Right lobe of liver (tissue), 6 donors: ENCODE measurements at places on chromosomes 11 and 22. TPM values are rescaled to one million over a fixed set of nuclear protein-coding genes. Genes with fewer than 3 reads are reported as not detected.

SCGB1A1 gene
- not detected for total RNA-seq

IL18 gene
- total RNA-seq = 2.9 TPM

GRCh38 chr22:20550851-20551744 lies 43.7 kb downstream of the MED15 start:
- H3K27ac ChIP-seq = peak overlapping the region; percentile 72
- no peak overlapping the region for H3K4me3 ChIP-seq
- peaks cover 17% of the 10 kb centered on the region for H3K36me3 ChIP-seq
- H3K4me1 ChIP-seq = peaks cover 27% of the 10 kb centered on the region

DNA sequence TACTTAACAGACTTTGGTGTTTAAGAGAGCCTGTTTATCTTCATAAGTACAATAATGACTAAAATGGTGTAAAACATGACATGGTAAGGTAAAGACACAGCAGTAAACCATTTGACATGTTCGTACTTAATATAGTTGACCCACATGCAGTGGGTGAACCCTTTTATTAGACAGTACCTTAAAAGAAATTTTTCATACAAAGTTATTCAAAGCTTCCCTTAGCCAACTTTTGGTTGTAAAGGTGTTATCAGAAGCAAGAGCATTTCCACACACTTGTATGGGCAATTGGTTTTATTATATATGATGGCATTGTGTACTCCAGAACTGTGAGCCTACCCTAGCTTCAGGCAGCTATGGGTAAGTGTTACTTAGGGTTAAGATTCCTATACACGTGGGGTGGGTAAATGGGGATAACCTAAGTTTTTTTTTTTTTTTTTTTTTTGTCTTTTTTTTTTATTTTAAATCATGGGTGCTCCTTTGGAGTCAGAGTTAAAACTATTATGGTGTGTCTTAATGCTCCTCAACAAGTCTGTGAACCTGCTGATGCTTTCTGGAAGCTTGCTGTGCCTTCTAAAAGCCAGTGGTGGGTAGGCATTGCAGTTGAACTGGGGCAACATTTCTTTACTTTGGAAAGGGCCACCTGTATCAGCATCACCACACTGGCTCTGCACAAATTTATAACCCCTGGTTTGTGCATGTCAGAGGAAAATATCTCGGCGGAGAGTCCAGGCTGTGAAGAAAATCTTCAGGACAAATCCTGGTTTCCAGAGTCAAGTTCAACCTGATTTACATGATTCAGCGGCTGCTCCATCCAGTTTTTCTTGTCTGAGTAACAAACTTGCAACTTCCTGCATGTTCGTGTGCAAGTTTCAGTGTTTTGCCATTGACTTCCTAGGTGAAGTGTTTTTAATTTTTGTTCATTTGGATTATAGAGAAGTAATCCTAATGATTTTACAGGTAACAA lies 3.3 kb downstream of the PCF11 start:
- no peak for DNase-seq
- peaks cover 2% of the 10 kb centered on the region for H3K4me1 ChIP-seq
- no peaks in the 10 kb centered on the region for H3K27me3 ChIP-seq
- H3K27ac ChIP-seq = peak overlapping the region; percentile 100
- peaks cover 4% of the 10 kb centered on the region for H3K36me3 ChIP-seq

DNA sequence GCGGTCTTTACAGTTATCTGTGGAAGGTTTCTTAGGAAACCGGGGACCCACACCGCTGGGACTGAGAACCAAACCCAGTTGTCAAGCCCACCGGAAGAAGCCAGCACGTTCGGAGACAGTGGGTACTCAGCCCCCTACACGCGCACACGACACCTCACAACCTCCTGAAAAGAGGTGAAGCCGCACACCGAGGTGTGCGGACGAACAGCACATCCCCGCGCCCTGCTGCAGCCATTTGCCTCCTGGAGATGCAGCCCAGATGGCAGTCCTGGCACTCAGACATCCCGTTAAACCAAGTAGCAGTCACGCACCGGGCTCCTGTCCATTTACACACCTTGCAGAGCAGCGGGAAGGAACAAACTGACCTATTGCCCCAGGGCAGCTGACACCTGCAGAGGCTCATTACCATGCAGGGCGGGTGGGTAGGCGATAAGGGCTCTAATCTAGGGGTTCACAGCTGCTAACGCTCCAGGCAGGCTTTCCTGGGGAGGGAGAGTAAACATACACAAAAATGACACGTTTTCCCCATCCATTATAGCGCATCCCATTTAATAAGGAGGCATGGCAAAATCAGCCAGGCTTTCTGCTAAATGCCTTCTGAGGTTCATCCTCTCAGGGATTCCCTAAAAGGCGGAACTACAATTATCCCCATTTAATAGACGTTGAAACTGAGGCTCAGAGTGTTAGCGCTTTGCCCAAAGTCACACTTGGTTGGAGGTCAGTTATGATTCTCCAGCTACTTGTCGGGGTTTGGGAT lies 864 bp upstream of the EHBP1L1 start:
- peaks cover 48% of the 10 kb centered on the region for H3K4me1 ChIP-seq
- no peaks in the 10 kb centered on the region for H3K36me3 ChIP-seq
- peak overlapping the region; percentile 55 for H3K4me3 ChIP-seq
- H3K27me3 ChIP-seq = no peaks in the 10 kb centered on the region

DNA sequence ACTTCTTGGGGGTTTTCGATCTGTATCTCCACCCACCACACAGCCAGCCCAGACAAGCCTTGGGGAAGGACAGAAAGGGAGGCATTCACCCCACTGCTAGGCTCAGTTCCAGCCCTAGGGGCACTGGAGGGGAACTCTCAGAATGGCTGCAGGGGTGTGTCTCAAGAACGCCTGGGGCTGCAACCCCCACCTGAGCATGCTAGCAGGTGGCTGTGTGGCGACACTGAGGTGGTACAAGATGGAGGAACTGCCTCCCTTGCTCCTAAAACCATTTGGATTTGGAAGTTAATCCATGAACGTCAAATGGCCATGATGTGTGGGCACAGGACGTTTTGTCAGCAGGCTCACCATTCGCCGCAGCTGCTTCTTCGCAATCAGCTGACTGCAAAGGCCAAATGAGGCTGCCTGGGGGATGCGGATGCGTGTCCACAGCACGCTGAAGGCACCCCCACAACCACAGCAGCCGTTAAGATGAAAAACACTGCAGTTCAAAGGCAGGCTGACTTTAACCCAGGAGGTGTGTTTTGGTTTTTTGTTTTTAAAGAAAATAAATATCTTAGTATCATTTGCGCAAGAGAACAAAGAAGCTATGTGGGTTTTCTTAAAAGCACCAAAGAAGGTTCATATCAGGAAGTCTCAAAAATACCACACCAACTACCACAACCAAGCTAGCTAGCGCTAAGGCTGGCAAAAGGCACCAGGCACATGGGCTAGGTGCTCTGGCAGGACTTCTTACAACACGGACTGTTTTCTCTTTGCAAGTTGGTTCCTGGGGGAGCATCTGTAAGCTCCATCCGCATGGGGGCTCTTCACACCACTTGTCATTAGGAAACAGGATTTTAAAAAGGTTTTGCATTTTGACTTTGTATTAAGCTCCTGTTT lies 22.2 kb upstream of the NAP1L4 start:
- peak; percentile 13 for DNase-seq
- no peaks in the 10 kb centered on the region for H3K4me1 ChIP-seq
- no peak overlapping the region for H3K4me3 ChIP-seq
